ENCODE measurements at places on chromosomes 11 and 22. TPM values are rescaled to one million over a fixed set of nuclear protein-coding genes. Genes with fewer than 3 reads are reported as not detected.

GRCh38 chr11:70551351-70552166 lies 153.2 kb downstream of the CTTN start:
- no peak for DNase-seq

DNA sequence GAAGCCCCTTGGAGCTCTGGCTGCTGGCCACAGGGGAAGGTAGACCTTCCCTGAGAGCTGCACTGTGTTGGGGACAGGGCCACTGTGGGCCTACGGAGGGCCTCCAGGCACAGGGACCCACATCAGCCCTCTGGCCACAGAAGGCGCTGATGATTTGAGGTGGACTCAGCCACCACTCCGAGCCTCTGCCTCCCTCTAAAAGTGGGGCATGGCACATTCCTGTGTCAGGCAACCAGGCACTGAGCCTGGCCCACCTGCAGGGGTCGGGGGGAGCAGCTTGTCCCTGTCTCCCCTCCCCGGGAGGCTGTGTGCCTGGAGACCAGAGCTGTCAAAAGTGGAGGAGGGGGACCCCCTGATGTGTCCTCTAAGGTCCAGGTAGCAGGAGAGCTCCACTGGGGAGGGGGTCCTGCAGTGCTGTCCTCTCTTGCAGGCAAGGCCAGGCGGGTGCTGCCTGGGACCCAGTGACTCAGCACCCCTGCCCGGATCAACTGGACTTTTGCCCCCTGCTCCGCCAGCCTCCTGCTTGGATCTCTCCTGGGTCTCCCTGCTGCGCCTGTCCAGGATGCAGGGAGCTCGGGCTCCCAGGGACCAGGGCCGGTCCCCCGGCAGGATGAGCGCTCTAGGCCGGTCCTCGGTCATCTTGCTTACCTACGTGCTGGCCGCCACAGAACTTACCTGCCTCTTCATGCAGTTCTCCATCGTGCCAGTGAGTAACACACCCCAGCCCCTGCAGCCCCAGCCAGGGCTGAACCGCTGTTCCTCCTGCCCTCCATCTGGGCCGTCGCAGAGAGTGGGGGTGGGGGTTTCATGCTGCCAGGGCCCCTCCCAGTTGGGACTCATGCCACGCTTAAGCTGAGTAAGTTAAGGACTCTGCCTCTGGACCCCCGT lies 17.5 kb upstream of the CDKN1C start:
- DNase-seq = no peak

GRCh38 chr22:30333707-30334087 lies 7.0 kb upstream of the TBC1D10A start:
- DNase-seq = no peak

DNA sequence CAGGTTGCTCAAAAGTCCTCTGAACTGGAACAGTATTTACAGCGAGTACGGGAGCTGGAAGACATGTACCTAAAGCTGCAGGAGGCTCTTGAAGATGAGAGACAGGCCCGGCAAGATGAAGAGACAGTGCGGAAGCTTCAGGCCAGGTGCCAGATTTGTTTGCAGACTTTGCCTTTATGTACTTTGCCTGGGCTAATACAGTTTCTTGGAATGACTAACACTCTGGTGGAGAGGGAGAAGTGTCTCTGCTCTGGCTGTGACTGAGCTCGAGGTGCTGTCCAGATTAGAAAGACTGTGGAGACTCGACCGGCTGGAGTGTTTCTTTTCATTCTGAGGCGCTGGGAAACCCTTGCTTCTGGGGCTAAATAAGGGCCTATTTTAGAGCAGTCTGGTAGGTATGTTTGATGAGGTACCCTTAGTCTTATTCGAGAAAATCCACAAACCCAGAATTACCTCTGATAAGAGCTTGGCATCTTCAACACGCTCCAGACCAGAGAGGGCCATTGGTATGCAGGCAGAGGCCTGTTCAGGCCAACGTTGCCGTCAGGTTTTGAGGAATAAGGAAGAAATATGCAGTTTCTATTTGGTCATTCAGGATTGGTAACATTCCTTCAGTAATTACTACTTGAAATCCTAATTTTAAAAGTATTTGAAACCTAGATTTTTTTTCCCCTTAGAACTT lies 76.5 kb downstream of the SWAP70 start:
- peak; percentile 78 for DNase-seq

DNA sequence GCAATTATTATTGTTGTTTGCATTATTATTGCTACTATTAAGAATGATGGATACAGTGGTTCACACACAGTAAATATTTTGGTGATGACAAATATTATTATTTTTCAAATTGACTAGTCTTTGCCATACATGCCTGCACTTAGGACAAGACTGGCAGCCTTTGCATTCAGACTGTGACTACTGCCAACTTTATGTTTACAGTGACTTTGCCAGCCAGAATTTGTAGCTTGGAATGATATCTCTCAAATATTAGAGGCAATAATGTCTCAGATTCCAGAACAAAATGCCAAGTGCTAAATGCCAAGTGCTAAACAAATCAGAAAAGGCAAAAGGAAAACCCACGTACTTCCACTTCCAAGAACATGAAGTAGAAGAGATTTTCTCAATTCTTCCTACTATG lies 823.1 kb downstream of the DLG2 start:
- DNase-seq = no peak

- DNase-seq = no peak
Measured at GRCh38 chr11:10263929-10264328, 30.1 kb downstream of the SBF2 start.

DNA sequence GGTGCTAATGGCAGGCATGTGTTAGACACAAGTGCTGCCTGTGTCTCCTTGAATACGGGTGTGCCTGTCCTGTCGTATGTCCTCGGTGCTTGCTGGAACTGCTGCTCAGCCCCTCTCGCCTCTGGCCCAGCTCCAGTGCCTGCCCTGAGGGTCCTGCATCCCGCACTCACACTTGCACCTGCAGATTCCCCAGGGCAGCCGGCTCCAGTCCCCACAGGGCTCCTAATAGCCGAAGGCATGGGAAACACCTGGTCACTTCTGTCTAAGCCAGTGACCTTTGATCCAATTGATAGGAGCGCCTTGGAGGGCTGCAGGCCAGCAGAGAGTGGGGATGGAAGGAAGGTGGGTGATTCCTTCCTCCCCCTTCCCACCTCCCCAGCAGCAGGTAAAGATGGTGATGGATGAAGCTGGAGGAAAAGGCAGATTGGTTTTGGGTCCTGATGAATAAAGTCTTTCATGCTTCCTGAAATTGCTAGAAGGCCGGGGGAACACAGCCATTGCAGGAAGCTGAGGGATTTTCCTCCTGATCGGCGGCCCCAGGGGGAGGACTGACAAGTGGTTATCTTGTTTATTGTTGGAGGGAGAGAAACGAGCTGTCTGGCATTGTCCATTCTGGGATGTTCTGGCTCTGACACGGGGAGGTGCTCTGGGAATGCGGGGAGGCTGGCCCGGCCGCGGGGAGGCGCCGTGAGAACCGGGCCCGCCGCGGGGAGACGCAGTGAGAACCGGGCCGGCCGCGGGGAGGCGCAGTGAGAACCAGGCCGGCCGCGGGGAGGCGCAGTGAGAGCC lies 110.9 kb upstream of the B3GAT1 start:
- no peak for DNase-seq

GRCh38 chr11:44749189-44749588 lies 22.4 kb downstream of the TSPAN18 start:
- DNase-seq = no peak

DNA sequence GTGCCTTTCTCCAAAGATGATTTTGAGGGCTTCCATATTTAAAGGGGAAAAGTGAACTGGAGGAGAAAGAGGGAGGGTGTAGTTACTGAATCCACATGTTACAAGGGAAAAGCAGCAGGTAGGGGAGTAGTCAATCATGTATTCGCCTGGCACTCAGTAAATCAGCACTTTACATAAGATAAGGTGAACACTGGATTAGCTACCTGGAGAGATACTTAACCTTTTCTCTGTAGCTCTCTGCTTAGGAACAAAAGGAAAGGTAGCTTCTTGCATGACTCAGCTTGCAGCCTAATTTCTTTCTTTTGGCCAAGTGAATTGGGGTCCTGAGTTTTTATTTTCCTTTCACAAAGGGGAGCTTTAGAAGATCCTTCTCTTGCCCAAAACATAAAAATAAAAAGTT lies 43.3 kb upstream of the PHF21B start:
- DNase-seq = no peak

GRCh38 chr22:35733791-35734516 lies 16.3 kb downstream of the APOL5 start:
- DNase-seq = peak; percentile 22

ZBTB16 gene
- polyA plus RNA-seq = 2.8 TPM

SLCO2B1 gene
- 81.4 TPM for polyA plus RNA-seq

NPTXR gene
- polyA plus RNA-seq = 9.8 TPM

EXPH5 gene
- 1.1 TPM for polyA plus RNA-seq

PARVG gene
- 6.7 TPM for polyA plus RNA-seq

AMBRA1 gene
- 20.2 TPM for polyA plus RNA-seq

KCTD14 gene
- polyA plus RNA-seq = 3.1 TPM

HINFP gene
- polyA plus RNA-seq = 40.2 TPM

Measured in large intestine (tissue), 12 donors.